NCI-H1417 (cell line): ENCODE measurements at places on chromosomes 11 and 22.

- no peak for DNase-seq
Measured at GRCh38 chr22:29684244-29684643, 35.6 kb upstream of the CABP7 start.

DNA sequence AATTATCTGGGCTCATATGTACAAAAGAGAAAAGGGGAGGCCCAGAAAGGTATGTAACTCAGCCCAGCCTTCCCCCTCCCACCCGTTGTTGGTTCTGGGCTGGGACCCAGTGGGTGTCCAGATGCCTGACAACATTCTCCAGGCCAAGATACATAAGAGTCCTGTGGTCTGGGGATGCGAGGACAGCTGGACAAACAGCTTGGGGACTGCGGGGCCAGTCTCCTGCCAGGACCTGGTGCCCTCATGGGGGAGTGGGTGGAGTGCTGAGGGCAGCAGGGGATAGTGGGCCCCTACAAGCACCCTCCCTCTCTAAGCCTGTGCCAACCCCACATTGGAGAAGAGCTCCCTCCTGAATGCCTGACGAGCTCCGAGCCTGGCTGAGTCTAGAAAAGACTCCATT, 3.5 kb upstream of the SLC22A6 start:
- DNase-seq = no peak

DNA sequence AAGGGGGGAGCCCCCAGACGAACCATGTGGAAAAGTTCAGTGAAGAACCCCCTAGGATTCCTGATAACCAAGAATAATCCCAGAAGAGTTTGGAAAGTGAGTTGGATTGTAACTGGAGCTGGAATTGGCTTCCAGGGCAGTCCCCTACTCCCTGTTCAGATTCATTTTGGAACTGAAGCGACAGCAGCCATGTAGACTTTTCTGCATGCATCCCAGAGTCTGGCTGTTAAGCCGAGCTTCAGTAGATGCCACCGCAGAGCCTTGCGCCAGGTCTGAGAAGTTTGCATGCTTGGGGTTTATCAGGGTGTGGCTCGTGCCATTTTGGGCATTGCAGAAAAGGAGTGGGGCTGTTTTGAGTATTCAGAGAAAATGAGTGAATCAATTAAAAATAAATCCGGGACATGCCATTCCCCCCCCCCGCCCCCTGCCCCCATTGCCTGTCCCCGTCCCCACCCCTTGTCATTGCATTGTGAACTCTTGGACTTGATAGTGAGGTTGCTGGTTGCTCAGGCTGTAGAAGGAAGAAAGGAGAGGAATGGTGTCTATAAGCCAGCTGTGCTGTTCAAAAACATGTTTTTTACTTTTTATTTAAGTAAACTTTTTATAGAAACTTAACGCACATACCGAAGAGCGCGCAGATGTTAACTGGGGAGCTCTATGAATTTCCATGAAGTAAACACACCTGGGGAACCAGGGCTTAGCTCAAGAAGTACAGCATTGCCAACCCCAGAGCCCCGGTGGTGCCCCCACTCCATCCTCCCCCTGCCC, 71.2 kb downstream of the LDLRAD3 start:
- no peak for DNase-seq

DNA sequence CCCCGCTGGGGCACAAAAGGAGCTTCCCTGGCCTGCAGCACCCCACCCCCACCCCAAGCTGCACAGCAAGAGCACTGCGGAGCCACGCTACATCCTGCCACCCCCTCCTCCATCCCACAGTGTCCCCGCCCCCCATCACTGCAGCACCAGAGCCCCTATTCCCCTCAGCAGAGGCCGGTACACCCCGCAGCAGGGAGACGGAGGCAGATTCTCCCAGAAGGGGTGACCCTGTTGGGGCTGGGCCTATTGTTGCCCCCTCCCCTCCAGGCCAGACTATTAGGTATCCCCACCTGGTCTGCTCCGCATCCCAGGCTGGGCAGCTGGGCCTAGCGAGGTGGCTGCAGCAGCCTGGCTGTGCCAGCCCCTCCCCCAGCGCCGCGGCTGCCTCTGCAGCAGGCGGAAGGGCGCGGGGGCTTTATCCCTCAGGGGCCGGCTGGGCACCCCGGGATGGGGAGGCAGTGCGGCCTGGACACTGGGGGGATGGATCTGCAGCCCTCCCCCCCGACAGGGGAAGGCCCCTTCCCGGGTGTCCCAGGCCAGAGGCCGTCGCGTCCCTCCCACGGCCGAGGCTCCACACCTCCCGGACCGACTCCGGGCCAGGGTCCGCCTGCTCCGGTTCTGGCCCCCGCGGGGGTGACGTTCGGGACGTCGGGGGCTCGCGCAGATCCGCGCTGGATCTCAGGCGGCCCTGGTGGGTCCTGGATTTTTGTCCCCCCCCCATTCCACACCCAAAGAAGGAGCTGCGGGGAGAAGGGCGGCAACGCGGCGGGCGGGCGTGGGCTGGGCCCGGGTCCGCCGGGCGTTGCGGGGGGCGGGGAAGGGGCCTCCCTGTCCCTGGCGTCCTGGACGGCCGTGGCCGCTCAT, 943 bp downstream of the DUSP8 start:
- DNase-seq = peak; percentile 78

DNA sequence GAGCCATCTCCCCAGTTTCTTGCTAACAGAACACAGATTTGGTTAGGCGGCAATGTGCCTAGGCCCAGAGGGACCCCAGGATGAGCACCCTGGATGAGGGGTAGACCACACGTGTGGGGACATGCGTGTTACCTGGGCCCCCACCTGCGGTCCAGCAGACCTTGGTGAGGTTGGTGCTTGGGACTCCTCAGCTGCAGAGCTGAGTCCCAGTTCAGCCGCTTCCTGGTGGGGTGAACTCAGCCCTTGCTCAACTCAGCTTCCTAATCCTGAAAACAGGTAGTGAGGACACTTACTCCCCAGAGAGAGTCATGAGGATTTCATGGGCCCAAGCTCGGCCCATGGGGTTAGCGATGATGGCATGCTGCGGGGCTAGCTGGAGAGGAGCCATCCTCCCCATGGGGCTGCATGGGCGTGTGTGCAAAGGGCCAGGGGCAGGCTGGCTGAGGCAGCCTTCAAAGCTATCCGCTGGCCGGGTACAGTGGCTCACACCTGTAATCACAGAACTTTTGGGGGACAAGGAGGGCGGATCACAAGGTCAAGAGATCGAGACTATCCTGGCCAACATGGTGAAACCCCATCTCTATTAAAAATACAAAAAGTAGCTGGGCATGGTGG, 46.9 kb upstream of the SHISAL1 start:
- no peak for DNase-seq

GRCh38 chr11:10539339-10539738, 1.6 kb downstream of the RNF141 start:
- no peak for DNase-seq

- peak; percentile 69 for DNase-seq
Measured at GRCh38 chr11:76318744-76319384, 62.1 kb downstream of the THAP12 start.

DNA sequence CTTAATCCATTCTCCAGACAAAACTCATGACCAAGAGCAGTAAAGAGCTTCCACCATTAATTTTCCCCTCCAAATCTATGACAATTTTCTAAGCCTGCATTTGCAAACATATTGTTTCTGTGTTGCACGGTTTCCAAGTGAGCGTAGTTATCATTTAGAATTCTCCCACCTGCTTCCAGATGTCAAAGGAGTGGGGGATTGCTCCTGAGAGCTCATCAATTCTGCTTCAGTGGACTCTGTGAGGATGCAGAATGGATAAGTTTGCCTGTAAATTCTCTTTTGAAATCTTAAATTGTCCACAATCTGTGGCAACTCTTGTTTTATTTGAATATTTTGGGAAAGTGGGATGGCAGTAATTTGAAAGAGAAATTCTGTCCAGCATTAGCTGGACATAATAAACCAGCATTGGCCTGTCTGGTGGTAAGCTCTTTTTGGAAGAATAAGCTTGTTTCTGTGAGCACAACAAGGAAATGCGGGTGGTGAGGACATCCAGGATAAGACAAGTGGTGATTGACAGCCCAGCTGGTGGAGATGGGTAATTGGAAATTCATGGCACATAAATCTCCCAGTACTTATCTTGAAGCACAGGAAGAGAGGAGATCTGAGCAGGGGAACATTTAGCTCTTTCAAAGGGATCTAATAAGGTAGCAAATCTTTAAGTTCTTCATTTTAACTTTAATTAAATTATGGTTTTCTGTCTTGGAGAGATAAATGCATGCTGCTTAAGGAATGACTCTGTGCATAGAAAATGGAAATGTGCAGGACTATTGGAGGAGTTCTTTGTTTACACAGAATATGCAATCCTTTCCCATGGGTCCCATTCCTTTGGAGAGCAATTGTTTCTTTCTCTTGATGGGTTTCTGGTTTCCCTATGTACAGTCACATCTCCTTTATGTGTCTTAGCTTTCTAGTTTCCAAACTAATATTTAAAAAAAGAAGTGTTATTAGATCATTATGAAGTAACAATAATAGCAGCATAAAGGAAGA, 73.2 kb downstream of the FAT3 start:
- DNase-seq = no peak

DNA sequence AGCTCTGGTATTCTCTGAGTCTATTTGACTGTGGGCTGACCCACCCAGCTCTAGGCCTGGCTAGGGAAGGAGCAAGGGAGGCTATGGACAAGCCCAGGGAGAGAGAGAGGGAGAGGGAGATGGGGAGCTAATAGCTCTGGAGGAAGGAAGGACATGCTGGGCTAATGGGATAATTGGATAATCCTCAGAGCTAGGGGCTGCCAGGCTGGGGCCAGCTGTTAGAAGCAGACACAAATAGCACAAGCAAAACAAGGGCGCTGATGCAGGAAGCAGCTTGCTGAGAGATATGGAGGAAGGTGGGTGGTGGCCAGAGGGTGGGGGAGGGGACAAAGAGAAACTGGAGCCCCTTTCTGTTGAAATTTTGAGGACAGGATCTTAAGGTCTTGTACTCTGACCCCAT, 23.2 kb downstream of the ADORA2A start:
- peak; percentile 54 for DNase-seq

DNA sequence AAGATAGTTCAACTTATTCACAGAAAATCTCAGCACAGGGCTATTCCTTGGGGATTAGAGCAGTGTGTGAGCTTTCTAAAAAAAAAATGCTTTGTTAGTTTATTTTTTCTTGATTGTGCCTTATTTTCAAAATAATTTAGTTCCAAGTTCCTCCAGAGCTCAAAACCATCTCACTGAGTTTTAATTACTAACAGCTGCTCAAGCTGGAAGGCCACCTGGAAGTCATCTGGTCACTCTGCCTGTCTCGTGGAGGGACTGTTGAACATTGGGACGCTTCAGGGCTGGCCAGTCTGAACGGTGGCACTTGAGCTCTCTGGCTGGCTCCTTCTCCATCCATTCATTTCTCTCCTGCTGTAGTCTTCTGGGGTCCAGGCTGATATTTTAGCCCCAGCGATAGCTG, 4.0 kb downstream of the OR51E1 start:
- no peak for DNase-seq

- DNase-seq = peak; percentile 23
Measured at GRCh38 chr11:44964526-44965209, 14.0 kb upstream of the TP53I11 start.

DNA sequence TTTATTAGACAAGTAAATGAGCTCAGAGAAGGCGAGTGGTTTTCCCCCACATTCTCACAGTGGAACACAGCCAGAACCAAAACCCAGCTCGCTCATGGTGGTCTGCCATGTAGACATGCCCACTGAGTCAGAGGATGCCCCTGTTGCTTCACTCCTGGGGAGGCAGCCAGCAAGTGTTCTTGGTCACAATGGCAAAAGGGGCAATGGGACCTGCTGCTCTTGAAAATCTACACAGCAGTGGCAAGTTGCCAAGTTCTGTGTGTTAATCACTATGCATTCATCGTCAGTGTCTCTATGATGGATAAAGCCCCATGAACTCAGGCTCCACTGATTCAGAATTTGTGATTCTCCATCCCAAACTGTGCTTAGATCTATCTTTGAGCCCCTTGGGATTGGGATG, 64.7 kb upstream of the TBCEL start:
- DNase-seq = peak; percentile 54

DNA sequence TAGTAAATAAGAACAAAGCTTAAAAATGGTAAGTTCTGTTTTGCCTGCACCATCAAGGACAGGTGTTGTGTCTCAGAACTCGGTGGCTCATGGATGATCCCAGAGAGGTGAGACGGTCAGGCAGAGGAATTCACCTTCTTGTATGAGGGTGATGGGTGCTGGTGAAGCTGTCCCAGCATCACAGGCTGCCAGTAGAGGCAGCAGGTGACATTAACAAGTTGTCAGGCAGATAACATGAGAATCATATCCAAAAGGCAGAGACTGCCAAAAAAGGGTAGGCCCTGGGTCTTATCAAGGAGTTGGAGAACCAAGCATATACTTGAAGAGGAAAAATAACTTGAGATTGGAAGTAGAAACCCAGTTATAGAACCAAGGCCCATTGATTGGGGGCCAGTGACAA, 437.8 kb downstream of the DYNC2H1 start:
- peak; percentile 41 for DNase-seq

DNA sequence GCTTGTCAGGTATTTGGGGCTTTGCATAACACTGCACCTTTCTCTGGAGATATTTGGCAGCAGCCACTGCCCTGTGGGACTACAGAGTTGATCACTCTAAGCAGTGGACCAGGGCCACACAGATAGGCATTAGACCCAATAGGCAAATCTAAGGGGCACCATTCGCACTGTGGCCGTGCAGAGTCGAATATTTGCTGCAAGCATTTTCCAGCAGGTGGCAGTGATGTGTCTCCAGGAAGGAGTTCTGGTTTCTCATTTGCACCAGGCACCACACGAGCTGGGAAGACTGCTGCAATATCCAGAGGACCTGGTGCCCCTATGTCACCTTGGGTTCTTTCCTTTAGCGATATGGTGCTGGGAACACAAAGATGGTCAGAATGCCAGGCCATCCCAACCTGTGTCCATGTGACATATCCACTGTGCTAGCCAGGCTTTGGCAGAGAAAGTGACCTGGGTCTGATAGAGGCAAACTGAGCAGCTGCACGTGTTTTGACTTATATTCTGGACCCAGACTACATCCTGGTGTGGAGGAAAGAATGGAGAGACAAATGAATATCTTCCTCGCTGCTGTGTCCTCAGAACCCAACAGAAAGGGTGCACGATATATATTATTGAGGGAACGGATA, 318.7 kb downstream of the BUD13 start:
- DNase-seq = peak; percentile 51

- no peak for DNase-seq
Measured at GRCh38 chr22:29830585-29830984, 7.5 kb downstream of the ASCC2 start.

DNA sequence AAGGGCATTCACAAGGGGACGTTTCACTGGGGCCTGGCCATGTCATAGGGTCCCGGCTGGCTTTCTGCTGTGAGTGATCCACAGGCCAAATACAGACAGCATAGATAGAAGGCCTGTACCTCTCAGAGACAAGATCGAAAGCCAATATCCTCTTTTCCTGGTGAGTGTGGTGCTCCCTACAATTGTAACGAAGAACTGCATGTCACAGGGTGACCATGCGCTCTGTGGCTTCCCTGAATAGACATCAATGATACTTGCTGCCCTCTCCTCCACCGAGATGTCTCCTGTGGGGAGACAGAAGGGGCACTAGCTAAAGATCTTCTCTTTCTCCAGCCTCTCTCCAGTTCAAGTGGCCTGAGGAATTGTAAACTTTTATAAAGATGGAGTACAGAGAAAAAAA, 226.1 kb upstream of the POU2AF2 start:
- no peak for DNase-seq

- DNase-seq = no peak
Measured at GRCh38 chr11:108934696-108935095, 269.8 kb downstream of the DDX10 start.
